Inflammatory macrophage treated with lipopolysaccharide for 1 hour (primary cell): ENCODE measurements at places on chromosomes 11 and 22.

- no peak for DNase-seq
Measured at GRCh38 chr22:22556995-22557925, 1.8 kb downstream of the PRAME start.

DNA sequence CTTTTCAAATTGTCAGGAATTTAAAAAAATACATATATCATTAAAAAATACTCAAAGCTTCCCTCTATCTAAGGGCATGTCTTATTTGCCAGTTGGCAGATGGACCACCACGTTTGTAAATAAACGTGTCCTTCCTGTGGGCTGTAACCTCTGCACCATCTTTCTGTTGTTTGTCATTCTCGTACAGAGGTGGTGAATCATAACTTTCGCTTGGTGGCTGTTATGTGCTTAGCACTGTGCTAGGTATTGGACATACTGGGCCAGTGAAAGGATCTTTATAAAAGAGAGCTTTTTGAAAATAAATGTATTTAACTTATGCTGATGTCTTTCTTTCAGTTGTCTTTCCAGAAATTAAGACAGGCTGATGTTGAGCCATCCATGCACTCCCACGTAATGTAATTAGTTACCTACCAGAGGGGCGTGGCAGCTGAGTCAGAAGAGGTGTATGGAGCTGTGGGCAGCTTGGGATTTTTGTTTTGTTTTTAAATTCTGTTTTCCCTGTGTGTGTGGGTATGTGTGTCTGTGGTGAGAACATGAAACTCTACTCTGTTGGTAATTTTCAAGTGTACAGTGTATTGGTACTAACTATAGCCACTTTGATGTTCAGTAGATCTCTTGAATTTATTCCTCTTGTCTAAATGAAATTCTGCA lies 62.7 kb downstream of the TECTA start:
- no peak for DNase-seq

- DNase-seq: no peak
Measured at GRCh38 chr11:6258141-6258540, 1.5 kb upstream of the CCKBR start.

GRCh38 chr11:87125257-87125656 lies 87.5 kb downstream of the TMEM135 start:
- no peak for DNase-seq

GRCh38 chr11:111019871-111020670 lies 225.5 kb upstream of the POU2AF2 start:
- peak; percentile 89 for DNase-seq

DNA sequence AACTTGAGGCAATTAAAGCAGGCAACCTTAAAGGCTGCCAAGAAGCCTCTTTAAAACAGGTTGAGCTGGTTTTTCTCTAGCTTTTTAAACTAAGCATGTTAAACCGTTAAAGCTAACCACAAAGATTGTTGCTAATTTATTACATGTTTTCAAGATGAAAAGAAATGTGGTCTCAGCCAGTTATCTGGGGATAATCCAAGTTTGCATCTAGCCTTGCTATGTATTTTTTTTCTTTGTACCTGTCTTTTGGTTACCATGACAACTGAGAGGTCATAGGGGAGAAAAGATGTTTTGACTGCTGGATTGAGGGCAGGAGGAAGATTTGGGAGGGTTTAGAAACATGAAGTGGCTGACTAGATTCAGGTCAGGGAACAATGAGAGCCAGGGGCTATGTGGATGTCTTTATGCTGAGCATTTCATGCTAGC lies 19.2 kb upstream of the PGM2L1 start:
- no peak for DNase-seq

- DNase-seq: no peak
Measured at GRCh38 chr22:48566741-48567140, 1260.9 kb downstream of the BRD1 start.

GRCh38 chr11:72373163-72373562 lies 61.2 kb downstream of the CLPB start:
- no peak for DNase-seq

DNA sequence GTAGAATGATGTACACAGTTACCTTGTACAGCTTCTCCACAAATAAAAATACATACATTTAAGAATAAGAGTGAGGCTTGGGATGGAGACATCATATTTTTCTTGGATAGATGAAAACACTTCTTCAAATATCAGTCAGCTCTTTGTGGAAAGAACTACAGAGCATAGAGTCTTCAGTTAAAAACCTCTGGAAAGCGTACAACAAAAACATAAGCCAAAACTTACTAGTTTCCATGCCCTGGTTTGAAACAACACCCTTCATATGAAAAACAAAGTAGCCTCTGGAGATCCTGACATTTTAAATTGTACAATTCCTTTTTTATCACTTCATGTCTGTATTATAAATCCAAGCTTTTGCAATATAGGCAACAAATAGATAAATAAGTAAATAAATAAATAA lies 7.0 kb upstream of the CEP126 start:
- DNase-seq: no peak

DNA sequence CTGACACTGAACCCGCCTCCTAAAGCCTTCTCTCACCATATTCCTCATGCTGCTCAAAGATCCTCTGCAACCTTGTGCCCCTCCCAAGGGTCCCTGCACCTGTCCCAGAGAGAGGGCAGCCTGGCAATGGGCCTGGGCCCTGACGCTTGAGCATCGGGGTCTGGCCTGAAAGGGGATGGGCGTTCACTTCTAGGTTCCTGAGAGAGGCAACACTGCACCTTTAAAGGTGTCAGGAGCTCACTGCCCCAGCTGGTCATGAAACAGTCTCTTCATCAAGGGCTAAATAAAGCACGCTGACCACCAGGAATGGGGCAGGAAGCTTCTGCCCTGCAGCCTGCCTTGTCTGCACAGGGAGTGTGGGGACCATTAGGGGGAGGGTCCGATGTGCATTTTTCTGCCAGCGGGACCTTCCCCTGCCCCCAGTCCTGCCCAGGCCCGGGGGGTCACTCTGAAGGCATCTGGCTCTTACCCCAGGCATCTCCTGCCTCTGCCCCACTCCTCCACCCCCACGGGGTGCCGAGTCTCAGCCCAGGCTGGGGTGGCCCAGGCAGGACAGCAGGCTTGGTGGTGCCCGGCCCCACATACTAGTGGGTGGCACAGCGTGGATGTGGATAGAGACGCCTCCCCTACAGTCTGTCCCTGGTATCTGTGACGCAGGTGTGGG lies 3.5 kb downstream of the C11orf21 start:
- DNase-seq: no peak

GRCh38 chr11:95443386-95443785 lies 212.4 kb upstream of the SESN3 start:
- no peak for DNase-seq
